ENCODE measurements at places on chromosomes 2 and 18.

DNA sequence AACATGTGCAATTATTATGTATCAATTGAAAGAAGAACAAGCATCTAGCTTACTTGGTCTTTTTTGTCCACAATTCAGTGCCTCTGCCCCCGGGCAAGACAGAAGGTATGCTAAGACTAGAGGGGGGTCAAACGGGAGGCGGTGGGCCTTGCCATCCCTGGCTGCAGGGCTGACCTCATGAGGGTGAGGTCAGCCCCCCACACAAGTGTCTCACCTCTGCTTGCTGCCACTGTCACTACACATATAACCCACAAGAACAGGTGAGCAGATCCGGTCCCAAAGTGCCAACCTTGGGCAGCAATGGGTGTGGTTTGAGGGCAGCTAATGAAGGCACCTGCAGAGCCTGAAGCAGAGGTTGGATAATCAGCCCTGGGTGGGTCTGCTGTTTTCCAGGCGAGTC, 71.5 kb downstream of the EDAR start:
- no peak for DNase-seq

- DNase-seq = no peak
These were observed 224.5 kb upstream of the MGAT5 start for GRCh38 chr2:134029418-134029817.

- no peak for DNase-seq
These were observed 699 bp upstream of the RAPGEF4 start for GRCh38 chr2:172734711-172735581.

DNA sequence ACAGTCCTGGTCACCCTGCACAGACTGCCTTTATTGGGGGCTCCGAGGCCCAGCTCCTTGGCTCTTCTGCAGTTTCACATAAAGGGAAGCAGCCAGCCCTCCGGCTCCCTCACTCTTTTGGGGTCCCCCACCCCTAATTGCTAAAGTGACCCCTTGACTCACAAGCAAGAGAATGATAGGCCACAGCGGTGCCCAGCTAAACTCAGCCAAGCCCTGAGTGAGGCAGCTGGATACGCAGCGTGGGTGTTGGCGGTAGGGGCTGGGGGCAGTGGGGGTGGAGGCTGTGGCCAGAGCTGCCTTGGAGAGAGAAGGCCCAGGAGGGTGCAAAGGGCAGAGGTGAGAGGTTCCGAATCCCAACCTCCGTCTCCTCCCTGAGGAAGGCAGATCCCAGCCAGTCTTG, 25.5 kb upstream of the ALPP start:
- no peak for DNase-seq

DNA sequence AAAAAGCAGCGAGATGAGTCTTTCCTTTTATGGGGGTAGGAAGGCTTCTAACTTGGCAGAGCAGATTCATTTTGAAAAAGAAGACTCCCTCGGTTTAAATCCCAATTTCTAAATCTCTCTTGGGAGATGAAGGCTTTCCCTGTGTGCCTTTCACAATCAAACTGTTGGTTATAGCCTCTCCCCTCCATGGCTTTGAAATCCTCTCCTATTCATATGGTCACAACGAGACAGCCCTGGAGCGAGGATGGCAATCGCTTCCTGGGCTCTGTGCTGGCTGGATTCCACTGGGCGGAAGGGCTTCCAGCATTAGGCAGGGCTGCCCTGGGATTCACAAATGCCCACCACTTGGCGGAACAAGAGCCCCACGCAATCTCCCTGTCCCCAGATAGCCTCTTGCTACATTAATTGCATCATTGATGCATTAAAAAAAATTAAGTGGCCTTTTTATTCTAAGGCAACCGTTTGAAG, 1.6 kb downstream of the CAVIN2 start:
- DNase-seq = no peak

DNA sequence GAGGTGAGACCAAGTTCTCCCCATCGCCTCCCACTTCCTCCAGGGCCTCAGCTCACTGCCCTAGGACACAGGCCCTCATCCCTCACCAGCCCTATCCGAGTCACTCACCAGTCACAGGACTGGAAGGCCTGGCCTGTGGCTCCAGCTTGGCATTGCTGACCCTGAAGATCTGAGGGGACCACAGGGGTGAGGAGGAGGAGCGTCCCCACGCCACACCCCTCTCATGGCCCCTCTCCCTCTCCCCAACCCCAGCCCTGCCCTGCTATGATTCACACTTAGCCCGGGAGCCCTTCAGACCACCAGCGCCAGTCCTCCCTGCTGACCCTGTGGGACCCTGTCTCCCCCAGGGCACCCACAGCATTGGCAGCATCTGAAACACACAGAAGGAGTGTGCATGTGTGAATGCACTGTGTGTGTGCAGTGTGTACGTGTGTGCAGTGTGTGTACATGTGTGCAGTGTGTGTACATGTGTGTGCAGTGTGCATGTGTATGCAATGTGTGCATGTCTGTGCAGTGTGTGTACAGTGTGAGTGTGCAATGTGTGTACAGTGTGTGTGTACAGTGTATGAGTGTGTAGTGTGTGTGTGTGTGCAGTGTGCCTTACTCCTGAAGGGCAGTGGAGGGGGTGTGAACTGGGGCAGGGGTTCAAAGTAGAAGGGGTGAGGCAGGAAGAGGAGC, 29.4 kb upstream of the ANKRD62 start:
- DNase-seq = no peak

GRCh38 chr2:231152800-231153557, 28.1 kb upstream of the HTR2B start:
- no peak for DNase-seq

DNA sequence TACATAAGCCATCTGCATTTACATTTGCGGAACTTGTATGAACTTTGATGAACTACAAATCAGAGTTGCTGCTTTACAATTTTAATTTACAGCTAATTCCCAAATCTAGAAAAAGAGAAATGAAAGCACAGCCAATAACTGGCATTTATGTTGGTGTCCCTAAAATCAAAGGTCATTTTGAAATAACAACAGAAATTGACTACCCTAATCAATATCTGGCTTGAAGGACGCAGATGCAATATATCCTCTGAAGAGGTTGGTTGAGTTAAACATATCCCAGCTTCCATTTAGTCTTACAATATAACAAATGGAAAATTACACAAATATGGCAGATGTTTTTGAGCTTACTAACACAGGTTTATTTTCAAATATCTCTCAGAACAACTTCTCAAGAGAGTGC, 177.5 kb downstream of the KCNJ3 start:
- no peak for DNase-seq

GRCh38 chr2:43174368-43174916, 52.0 kb downstream of the ZFP36L2 start:
- peak; percentile 45 for DNase-seq

- DNase-seq = no peak
These were observed 29.0 kb upstream of the PLA2R1 start for GRCh38 chr2:160091381-160091780.

GRCh38 chr2:51413726-51414125, 381.8 kb upstream of the NRXN1 start:
- no peak for DNase-seq

GRCh38 chr2:60154142-60154541, 399.3 kb downstream of the BCL11A start:
- DNase-seq = no peak

All from stimulated activated CD8-positive, alpha-beta memory T cell treated with anti-CD3 and anti-CD28 coated beads, Interleukin-4, amount 100 ng/mL, for 1 hour (primary cell).